ENCODE measurements at places on chromosomes 7 and 10. TPM values are rescaled to one million over a fixed set of nuclear protein-coding genes. Genes with fewer than 3 reads are reported as not detected.

GRCh38 chr7:46011501-46011900 lies 90.4 kb upstream of the IGFBP3 start:
- H3K27me3 ChIP-seq: no peaks in the 10 kb centered on the region
- no peaks in the 10 kb centered on the region for H3K36me3 ChIP-seq
- no peak overlapping the region for H3K4me3 ChIP-seq
- H3K4me1 ChIP-seq: no peaks in the 10 kb centered on the region

DNA sequence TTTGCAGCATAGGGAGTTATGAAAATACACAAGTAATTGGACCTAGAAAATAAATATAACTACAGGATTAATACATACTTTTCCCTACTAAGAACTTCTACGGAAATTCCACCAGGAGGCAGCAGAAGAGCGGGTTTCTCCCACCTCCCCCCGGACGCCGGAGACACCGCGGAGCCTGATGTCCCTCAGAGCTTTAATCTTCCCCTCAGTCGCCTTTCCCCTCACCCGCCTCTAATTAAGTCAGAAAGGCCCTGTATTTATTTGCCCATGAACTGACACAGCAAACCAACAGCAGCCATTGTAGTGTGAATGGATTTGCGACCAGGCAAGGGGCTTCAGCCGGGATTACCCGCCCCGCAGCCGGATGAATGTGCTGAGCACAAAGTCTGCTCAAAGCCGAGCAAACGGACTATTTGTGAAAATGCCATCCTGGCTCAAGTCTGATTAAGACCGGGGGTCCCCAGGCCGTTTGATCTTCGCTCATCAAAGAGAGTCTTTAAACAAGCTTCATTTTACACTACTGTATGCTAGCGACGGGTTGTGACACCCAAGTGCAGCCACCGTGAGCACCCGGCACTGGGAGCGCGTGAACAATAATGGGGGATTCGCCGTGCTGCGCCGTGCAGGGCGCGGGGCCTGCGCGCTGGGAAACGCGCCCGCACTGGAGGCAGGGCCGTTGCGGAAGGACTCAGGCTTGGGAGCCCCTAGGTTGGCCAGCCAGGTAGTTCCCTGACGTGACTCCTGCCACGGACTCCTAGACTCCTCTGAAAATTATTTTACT lies 5.6 kb upstream of the DKK1 start:
- H3K36me3 ChIP-seq: no peaks in the 10 kb centered on the region
- no peak overlapping the region for H3K4me3 ChIP-seq
- H3K27ac ChIP-seq: no peak overlapping the region
- peaks cover 11% of the 10 kb centered on the region for H3K4me1 ChIP-seq
- peak; percentile 66 for DNase-seq
- peaks cover 11% of the 10 kb centered on the region for H3K27me3 ChIP-seq

- H3K4me3 ChIP-seq: no peak overlapping the region
- H3K27ac ChIP-seq: no peak overlapping the region
- H3K36me3 ChIP-seq: no peaks in the 10 kb centered on the region
- DNase-seq: peak; percentile 62
- peaks cover 16% of the 10 kb centered on the region for H3K4me1 ChIP-seq
Observed at GRCh38 chr10:124539935-124540641, 78.5 kb downstream of the LHPP start.

DNA sequence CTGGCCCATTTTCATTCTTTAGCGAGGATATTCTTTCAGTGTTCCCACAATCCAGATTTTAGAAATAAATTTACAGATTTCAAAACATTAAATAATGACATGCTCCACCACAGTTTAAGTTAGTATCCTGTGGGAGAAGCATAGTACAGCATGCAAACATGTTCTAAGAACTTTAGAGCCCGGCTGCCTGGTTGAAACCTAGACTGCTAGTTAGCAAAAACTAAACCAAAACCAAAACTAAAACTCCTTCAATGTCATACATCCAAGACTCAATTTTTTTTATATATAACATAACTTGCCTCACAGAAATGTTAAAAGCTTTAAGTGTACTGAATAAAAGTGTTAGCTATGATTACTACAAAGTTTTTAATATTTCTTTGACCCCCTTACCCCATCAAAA lies 17.0 kb downstream of the TRA2A start:
- DNase-seq: no peak
- H3K4me3 ChIP-seq: no peak overlapping the region
- H3K27ac ChIP-seq: no peak overlapping the region
- no peaks in the 10 kb centered on the region for H3K36me3 ChIP-seq

DNA sequence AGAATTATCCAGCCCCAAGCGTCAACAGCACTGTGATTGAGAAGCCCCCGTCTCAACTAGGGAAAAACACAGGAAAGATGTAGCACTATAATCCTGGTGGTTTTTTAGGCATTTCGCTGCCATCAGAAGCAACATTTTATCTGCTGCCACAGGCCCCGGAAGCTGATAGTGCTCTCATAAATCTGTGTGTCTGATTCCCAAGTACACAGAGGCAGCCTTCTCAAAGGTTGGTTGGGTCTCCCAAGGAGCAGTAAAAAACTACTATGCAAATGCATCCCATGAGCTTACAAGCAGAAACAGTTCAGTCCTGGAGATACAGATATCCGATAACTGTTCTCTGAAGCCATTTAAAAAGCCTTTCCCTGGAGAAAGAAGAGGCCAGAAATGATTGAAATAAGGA lies 45.8 kb upstream of the LYZL1 start:
- H3K27ac ChIP-seq: no peak overlapping the region
- no peaks in the 10 kb centered on the region for H3K36me3 ChIP-seq
- H3K27me3 ChIP-seq: peaks cover 3% of the 10 kb centered on the region
- no peak for DNase-seq

Gene PNLIP
- 0.45 TPM for total RNA-seq

Gene CDH23
- 8.4 TPM for total RNA-seq
